Brain microvascular endothelial cell (primary cell): ENCODE measurements at places on chromosomes 12 and 14.
A peak's percentile ranks its signal among the peaks of the same experiment; 100 is the strongest.

DNA sequence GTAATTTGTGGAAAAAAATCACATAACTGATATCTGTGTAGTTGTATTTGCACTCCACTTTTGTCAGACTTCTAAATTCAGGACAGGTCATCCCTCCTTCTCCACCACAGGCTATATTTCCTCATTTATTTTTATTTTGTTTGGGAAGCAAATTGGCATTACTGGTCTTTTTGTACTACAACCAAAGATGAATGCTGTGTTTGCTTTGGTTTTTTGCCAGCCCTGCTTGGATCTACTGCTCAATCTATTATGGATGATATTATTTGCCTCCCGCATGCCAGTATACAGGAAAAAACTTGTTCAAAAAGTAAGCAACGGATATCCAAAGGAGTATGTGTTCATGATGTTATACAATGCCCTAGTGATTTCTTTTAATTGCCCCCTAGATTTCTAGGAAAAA, 948.8 kb downstream of the TRHDE start:
- no peak for DNase-seq

DNA sequence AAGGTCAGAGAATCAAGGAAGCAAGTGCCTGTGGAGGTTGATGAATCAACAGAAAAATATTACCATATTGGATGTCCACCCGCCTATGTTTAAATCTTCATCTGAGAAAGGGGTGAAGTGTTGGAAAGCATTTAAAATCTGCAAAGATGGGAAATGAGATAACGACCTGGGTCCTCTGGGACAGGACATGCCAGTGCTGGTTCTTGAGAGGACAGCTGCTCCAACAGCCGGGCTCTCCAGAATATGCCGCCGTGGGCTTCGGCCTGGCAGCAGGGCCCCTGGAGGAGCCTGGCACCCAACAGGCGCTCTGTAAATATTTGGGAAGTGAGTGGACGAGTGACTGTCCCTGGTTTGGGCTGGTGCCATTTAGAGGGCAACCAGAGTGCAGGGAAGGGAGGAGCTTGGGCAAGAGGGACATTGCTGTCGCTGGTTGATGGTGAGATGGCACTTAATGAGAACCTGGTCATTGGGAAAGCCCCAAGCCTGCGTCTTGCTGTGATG, 129.9 kb downstream of the KCNA5 start:
- DNase-seq: no peak

DNA sequence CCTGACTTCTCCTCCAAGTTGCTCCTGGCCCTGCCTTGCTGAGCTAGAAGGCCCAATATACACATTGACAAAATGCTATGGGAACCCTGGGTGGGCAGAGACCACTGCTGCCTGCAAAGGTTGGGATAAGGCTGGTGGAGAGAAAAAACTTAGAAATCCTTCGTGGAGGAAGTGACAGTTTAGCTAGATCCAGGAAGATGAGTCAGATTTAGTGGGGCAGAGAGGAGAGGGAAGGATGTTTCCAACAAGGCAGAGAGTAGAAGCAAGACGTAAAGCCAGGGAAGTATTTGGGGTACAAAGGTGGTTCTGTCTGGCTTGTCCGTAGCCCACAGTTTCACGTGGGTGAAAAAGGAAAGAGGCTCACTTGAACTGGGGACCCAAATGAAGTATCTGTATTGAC, 69.0 kb upstream of the CLMN start:
- peak; percentile 18 for DNase-seq

GRCh38 chr14:96086032-96086431, 46.9 kb downstream of the C14orf132 start:
- DNase-seq: peak; percentile 77

- no peak for DNase-seq
Measured at GRCh38 chr12:107107381-107107780, 14.0 kb upstream of the CRY1 start.
